ENCODE measurements at places on chromosomes 5 and 9.

DNA sequence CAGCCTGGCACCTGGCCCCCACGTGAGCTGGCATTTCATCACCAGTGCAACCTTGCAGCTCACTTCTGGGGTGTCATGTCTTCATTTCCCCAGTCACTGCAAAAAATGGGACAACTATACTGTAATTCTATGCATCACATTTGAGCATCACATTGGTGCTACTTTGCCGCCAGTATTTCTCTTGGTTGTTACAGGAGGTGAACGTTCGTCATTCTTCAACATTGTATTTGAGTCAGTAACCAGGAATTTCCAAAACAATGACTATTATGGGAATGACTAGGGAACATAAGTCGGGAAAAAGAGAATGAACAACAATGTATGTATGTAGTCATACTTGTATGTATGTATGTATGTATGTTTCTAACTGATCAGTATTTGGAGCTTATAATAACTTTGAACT, 1278.0 kb downstream of the EFNA5 start:
- no peak for DNase-seq

DNA sequence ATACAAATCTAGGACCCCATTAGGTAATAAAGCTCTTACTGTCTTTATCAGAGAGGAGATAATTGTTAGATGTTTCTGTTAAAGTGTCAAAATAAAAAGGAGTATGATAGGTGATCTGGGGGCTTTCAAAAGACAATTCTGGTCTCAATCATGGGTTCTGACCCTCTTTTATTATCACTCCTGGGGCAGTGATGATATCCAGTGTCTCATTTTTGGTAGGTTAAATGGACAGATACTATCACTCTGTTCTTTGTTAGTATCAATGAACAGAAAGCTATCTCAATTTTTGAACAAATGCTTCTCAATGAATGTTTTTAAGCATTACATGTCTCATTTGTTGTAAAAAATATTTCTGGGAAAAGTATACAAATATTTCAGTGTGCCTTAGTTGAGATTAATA, 405.9 kb downstream of the MLLT3 start:
- no peak for DNase-seq

GRCh38 chr9:133067813-133068212, 6.0 kb downstream of the CEL start:
- DNase-seq, result no peak

DNA sequence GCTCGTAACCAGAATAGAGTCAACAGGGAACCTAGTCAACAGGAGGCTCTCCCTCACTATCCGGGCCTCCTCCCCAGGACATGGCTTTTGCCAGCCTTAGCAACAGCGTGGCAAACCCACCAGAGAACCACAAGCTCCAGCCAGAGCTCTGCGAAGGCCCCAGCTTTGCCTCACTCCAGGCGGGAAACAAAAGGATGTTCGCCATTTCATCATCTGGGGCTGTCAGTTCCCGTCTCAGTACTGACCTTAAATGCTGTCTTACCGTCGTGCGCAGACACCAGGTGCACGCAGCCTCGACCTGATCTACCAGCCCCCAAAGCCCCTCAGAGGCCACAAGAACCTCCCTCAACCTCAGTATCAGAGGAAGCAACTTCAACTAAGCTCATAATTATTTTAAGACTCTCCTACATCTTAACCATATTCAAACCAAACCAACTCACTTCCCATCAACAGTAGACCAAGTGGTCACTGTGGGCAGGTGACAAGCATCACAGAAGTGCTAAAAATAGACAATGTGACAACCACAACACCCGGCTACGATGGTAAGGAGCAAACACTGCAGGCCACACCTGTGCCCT, 71.4 kb downstream of the SEMA4D start:
- DNase-seq, result no peak

GRCh38 chr5:118578093-118578492, 410.3 kb downstream of the DTWD2 start:
- no peak for DNase-seq

DNA sequence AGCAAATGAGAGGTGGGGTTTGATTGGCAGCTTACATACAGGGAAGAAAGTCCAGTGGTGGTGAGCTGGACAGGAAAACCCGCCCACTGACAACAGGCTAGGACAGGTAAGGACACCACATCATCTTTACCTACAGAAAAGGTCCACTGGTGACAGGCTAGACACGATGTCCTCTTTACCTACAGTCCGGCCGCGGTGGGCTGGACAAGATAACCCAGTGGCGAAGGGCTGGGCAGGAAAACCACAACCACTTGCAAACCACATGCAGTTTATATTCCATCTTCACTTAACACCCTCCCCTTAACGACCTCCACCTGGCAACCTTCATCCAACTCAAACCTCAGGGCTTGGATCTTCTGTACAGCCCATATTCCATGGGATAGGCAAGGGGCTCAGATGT, 5.0 kb upstream of the NIPAL4 start:
- no peak for DNase-seq

GRCh38 chr9:98457726-98458370, 202.4 kb upstream of the TBC1D2 start:
- DNase-seq, result no peak

DNA sequence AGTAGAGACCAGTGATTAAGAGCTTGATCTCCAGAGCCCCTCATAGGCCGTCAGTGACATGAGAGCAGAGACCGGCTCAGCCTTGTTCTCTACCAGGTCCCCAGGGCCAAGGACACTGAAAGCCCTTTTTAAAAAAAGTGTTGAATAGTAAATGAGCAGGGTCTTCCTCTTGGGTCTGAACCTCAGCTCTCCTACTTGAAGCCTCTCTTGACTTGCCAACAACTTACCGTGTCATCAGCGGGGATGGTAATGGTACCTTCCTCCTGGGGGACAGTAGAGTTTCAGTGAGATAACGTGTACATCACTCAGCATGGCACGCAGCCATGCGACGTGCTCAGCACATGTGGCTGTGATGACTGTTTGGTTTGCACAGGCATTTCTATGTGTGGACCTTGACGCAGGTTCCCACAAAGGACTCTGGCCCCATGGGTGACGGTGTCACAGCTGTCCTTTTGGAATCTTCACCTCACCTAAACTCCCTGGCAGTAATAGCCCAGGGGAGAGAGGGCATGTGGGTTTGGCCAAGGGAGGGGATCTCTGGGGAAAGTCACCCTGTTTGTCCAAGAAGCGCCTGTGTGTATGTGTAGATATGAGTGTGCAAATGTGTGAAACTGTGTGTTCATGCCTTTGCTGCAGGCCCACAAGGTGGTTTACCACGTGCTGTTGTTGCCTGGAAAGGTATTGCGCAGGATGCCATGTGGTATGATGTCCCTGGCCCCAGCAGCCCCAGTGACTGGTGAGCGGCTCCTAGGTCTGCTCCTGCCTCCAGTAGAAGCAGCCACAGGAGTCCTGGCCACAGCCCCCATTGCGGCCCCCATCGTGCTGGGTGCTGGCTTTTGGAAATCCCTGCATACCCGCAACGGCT, 18.7 kb downstream of the ERGIC1 start:
- no peak for DNase-seq

DNA sequence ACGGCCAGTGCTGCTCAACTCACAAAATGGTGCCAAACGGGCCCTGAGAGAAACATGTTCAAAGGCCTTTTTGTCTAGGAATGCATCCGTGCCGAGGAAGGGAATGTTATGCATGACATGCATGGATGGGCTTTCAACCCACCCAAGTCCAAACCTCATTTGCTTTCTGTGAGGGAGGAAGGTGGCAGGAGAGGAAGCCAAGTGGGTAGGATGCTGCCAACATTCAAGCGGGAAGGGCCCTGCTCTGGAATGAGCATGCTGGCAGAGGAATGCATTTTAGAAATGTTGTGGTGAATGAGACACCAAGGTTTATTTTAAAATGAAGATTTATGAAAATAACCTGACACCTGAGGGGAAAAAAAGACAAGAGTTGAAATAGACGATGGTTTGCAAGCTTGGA, 479.1 kb downstream of the CCDC171 start:
- no peak for DNase-seq

DNA sequence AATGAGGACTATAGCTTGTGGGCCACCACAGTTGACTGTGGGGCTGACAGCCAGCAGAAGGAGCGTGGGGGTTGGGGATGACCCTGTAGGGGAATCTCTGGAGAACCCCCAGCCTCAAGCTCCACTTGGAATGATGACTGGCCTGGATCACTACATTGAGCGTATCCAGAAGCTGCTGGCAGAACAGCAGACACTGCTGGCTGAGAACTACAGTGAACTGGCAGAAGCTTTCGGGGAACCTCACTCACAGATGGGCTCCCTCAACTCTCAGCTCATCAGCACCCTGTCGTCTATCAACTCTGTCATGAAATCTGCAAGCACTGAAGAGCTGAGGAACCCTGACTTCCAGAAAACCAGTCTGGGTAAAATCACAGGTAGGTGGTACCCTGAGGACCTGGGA, 128.4 kb upstream of the DMRT1 start:
- no peak for DNase-seq

- DNase-seq, result no peak
Observed at GRCh38 chr9:10238087-10238486, 374.7 kb downstream of the PTPRD start.

GRCh38 chr9:94746541-94747370, 20.3 kb downstream of the AOPEP start:
- DNase-seq, result no peak

DNA sequence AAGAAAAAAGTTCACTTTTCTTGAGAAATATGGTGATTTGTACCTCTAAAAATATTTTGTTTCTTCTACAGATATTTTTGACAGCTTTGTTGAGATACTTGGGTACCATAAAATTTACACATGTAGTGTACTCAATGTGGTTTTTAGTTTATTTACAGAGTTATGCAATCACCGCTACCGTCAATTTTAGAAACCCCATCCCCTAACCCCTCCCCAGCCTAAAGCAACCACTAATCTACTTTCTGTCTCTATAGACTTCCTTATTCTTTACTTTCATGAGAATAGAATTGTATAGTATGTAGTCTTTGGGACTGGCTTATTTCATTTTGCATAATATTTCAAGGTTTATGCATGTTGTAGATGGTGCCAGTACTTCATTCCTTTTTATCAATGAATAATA, 45.0 kb upstream of the TDRD7 start:
- no peak for DNase-seq

GRCh38 chr9:72255569-72255968, 106.3 kb downstream of the GDA start:
- DNase-seq, result no peak

DNA sequence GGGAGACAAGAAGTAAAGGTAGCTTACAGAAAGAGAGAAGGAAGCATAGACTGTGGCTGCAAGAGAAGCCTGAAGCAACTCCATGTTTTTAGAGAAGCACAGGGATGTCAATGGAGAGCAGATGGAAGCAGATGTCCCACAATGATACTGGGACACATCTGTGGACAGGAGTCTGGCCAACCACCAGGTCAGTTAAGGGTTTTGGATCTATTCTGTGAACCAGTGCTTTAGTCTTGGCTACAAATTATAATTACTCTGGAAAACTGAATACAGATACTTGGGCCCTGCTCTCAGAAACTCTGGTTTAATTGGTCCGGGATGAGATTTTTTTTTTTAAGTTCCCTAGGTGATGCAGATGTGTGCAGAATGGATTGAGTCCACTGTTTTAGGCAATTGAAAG, 592.8 kb downstream of the CSNK1G3 start:
- no peak for DNase-seq

GRCh38 chr9:7315116-7315515, 484.5 kb downstream of the DMAC1 start:
- no peak for DNase-seq

DNA sequence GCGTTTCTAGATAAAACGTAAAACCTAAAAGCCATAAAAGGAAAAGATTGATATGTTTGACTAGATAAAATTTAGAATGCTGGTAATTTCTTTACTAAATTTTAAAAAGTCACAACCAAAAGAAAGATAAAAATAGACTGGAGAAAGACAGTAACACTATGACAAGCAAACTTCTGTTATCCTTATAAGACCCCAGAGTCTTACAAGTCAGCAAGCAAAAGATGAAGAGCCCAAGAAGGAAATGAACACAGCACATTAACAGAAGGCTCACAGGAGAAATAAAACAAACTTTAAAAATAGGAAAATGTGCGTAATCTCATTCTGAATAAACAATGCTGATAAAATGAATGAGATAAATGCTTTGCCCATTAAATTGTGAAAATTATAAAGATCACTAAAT, 29.7 kb downstream of the IL7R start:
- DNase-seq, result no peak
